ENCODE measurements at places on chromosomes 7 and 10.

DNA sequence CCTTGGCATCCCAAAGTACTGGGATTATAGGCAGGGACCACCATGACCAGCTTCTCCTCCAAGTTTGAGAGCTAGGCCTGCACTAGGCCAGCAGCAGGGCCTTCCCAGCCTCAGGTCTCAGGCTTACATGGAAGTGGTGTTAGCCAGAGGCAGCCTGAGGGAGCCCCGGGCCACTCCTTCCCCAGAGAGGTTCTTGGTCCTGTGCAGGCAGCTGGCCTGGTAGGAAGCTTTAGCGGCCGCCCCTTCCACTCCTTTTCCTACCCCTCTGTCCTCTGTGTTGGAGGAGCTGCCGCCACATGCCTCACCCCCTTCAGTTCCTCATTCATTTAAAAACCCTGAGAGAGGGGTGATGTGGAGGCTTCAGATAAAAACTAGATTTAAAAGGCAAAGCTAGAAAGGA, 40.3 kb downstream of the TSPAN15 start:
- DNase-seq: no peak

DNA sequence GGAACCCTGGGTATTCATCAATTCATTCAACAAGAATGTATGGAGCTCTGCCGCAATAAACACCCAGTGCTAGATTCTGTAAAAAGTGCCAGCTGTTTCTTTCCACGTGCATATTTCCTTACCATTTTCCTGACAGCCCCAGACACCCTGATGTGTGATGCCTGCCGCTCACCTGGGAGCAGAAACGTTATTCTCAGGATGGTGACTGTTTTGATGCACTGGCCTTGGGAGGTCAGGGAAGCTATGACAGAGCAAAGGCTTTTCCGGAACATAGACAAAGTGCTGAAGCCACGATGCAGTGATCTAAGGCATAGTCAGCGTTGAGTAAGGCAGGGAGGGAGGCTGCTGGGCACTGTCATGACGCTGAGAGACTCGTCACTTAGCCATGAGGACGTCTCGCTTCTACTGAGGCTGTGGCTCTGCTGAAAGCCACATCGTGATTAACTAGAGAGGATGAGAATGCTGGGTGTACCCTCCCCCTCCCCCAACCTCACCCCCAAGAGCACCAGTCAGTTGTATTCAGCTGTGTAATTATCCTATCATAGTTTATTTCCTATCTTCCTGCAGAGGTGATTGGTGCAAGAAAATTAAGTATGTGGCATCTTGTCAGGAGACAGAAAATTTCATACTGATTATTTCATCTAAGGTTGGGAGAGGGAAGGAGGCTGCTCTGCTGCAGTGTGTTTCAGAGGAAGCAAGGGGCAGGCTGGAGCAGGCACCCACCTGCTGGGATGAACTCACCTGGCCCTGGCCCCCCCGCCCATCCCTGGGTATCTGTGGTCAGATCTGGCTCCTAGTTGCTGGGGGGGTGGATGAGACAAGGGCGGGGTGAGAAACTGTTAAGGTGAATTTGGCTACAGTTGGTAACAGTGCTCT, 48.8 kb upstream of the SMNDC1 start:
- DNase-seq: no peak

DNA sequence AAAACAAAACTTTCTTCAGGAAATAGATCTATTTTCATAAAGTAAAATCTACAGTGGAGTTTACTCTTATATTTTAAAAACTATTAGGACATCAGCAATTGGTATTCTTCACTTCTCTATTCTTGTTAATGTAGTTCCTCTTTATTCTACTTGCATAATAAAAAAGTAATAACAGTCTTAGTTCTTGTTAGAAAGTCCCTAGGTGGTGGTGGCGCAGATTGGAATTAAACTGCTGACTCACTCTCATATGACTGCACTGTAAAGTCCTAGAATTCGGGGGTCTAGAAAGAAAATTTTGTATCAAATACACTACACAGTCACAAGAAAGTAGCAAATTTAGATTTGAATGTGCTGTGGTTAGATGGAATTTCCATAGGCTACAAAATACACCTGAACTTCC, 44.6 kb upstream of the TES start:
- no peak for DNase-seq

- DNase-seq: no peak
These were observed 18.8 kb downstream of the CELF2 start for GRCh38 chr10:11036424-11037011.

DNA sequence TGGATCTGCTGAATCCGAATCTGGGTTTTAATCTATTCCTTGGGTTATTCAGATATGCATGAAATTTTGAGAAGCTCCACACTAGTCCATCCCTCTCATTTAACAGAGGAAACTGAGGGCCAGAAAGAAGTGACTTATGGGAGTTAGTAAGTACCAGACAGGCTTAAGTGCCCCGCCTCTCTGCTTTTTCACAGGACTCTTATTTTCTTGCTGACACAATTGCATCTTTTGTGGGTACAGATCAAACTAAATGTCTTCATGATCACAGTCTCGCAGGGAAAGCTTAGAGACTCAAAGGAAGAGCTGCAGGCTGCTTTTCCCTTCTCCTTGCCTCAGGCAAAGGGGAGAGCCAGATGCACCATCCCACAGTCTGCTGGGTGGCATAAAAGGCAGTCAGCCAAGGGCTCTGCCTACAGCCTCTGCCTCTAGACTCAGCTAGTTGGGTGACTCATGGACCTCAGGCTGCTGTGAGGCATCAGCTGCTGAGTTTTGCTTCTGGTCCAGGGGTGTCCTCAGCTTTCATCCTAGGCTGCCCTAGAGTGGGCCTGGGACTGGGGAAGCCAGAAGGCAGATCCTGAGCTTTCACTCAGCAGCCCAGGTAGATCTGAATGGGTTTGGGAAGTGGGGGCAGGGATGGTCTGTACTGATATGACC, 11.6 kb downstream of the GOLGA7B start:
- DNase-seq: no peak

- no peak for DNase-seq
These were observed 56.5 kb upstream of the NMT2 start for GRCh38 chr10:15224948-15225347.

DNA sequence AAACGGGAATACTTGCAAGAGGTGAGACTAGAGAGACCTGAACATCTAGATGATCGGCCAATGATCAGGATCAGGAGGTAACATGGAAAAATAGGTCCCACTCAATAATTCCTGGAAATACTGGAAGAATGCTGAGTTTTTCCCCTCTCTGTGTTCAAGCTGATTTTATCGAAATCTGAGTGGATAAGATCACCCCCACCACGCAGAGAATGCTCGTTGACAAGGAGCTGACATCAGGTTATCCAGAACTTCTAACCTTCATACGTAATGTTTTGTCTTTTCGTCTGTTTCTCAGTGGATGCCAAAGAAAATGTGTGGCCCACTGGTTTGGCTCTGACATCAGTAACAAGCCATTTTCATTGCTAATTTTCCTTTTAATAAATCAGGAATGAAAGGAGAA, 58.5 kb upstream of the MKX start:
- DNase-seq: no peak

- DNase-seq: no peak
These were observed 544 bp downstream of the TSPAN33 start for GRCh38 chr7:129144834-129145668.

DNA sequence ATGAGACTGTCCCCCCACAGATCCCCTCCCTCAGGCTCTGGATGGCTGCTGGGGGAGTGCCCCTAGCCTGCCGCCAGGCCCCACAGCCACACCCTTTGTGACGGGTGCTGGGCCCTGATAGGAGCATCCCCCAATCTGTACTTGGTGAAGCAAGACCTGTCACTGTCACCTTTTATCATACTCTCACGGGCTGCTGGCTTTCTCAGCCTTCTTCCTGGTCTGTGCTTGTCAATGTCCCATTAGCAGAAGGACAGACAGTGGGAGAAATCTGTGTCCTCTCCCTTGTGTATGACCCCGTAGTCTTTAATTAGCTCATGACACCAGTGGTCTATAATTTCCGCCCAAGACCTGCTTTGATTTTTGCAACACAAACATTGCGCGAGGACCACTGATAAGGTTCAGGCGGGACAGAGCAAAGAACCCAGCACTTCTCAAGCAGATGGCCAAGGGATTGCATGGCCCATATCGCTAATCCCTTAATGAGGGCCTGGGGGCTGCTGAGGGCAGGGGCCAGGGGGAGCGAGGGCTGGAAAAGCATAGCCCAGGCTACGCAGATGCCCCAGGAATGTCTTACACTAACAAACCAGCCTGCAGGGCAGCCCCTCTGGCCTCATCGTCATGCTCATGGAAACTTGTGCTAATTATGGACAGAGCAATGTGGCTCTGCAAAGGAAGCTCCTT, 127.8 kb downstream of the PTPN20 start:
- DNase-seq: no peak

DNA sequence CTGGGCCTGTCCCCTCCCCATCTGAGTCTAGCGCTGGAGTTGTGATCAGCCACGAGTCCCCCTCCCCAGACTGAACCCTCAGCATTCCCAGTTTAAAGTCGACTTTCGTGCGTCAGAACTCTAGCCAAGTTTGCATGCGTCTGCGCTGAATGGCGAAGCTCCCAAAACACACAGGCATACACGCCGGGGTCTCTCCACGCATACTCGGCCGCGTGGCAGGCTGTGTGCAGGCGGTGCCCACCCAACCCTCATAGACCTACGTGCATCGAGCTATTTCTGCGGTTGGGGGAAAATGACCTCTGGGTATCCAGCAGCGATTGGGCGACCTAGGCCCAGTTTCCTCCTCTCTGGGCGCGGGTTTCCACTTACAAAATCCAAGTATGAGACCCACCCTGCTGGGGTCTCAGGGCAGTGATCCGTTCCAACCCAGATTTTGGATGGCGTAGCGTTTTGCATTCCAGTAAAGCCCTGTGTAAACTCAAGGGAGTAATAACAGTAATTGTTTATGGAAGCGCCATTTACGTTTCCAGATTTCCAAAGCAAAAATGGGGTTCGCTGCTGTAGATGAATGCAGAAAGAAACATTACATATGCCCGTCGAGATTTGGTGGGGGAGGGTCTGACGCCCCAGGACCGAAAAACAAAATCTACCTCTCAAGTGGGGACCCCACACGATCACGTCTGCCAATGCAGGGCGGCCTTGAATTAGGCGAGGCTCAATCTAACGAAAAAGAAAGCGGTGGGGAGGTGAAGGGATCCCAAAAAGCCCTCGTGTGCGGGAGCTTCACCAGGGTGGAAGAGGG, 2.0 kb upstream of the HMX3 start:
- DNase-seq: no peak

GRCh38 chr7:13946181-13946580, 43.3 kb downstream of the ETV1 start:
- DNase-seq: no peak

DNA sequence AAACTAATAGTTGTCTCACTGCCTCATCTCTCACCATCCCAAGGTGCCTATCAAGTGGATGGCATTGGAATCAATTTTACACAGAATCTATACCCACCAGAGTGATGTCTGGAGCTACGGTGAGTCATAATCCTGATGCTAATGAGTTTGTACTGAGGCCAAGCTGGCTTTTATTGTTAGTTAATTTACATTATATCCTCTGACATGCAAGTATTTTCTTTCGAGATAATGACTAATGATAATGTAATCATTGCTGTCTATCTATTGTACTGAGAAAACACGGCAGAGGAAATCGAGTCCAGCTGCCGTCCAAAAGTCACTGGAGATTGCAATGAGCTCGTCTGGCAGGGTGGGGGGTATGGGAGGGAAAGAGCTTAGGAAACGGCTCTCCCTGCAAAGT, 172.4 kb upstream of the LANCL2 start:
- DNase-seq: no peak

DNA sequence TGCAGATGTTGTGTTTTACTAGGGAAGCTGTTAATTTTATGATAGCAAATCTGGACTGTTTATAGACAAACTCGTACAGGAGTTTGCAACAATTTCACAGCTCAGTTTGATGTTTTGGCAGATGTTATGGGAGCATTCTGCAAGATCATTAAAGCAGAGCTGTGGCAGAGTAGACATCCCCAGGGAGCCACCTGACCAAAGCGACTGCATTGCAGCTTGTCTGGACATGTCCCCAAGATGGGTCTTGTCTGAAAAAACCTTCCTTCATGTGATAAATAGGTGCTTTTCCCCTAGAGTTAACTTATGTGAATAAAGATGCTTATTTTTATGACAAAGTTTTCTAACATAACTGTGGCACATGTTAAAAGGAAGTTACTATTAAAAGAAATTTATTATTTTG, 91.2 kb upstream of the GPR141 start:
- no peak for DNase-seq

GRCh38 chr10:71911296-71911953, 52.8 kb upstream of the CHST3 start:
- no peak for DNase-seq

- no peak for DNase-seq
These were observed 83.3 kb upstream of the FGL2 start for GRCh38 chr7:77282897-77283296.

DNA sequence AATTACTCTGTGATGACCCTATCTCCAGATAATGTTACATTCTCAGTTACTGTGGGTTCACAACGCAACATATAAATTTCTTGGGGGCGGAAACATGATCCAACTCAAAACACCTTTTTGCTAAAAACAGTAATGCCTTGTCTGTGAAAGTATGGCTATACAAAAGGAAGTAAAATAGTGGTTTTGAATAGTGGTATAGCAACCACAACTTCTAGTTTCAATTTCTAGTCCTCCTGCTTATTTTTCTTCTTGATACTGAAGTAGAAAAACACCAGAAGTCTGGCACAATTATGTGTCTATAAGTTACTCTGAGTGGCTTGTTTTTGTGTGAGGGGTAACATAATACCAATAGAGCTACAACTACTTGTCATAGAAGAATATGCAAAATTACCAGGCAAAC, 21.5 kb upstream of the ZNF800 start:
- no peak for DNase-seq

DNA sequence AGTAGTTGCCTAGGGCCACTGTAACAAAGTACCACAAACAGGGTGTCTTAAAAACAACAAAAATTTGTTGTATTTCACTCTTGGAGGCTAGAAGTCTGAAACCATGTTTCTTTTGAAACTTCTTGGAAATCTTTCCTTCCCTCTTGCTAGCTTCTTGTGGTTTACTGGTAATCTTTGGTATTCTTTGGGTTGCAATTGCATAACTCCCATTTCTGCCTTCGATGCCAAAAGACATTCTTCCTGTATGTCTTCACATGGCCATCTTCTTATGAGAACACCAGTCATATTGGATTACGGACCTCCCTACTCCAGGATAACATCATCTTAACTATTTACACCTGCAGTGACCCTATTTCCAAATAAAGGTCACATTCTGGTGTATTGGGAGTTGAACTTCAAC, 357.4 kb downstream of the PPP1R3A start:
- no peak for DNase-seq

- no peak for DNase-seq
These were observed 91.5 kb downstream of the RTKN2 start for GRCh38 chr10:62177111-62177510.

Data from stimulated activated CD4-positive, alpha-beta T cell treated with anti-CD3 and anti-CD28 coated beads, Interleukin-15, amount 100 ng/mL, for 1 hour (primary cell).